NCI-H1092 treated with DMSO at 0.1 percent for 48 hours (cell line): ENCODE measurements at places on chromosomes 3 and 15.

DNA sequence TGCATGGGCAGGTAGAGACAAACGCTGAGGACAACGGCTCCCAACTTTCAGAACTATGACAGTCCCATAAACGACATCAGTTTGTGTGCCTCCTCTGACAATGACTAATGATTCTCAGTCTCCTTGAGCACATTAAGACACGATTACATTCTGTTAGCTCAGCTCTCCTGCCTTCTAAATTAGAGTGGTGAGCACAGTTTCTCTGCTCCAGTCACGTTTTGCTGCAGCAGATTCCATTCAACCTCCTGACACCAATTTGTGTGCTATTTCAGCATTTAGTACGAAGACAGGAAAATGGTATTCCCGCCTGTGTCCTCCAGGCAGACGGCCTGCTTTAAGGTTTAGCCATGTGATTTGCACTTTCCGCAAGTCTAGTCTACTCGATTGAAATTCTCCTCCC lies 458.4 kb upstream of the CFAP20DC start:
- no peak for DNase-seq

GRCh38 chr3:33424606-33425452 lies 15.4 kb downstream of the UBP1 start:
- DNase-seq: no peak

DNA sequence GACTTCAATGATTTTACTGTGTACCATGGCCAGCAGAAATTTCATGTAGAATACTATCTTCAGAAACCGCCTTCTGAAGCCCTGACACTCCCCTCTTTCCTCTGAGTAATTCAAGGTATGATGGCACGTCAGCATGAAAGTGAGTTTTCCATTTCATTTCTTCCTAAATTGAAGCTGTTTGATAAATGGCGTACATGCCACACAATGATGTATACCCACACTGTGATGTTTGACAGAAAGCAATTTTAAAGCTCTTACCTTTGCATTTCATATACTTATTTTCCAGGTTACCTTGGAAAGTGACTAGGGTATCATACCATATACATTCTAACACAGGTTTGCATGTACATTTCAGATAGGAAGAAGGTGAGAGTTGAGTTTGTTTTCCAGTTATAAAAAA lies 147.9 kb upstream of the LRRC3B start:
- no peak for DNase-seq

GRCh38 chr3:4716706-4717362 lies 223.7 kb downstream of the ITPR1 start:
- DNase-seq: no peak

- no peak for DNase-seq
Observed at GRCh38 chr3:176428552-176428951, 768.7 kb downstream of the TBL1XR1 start.

GRCh38 chr15:31241888-31242522 lies 84.6 kb upstream of the KLF13 start:
- no peak for DNase-seq

DNA sequence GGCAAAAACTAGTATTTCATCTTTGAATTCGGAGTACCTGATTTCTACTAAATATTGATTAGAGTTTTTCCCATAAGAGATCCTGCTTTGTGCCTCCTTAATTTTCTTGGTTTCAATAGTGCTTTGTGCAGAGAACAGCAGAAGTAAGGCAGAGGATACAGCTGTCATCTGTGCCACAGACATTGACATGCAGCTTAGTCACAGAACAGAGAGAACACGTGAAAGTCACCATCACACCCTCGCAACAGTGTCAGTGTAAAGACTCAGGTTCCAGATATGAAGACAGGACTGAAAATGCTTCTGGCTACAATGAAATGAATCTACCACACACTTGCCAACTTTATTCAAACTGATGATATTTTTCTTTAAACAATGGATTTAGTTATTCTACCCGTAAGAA lies 942.8 kb upstream of the CFAP20DC start:
- no peak for DNase-seq

DNA sequence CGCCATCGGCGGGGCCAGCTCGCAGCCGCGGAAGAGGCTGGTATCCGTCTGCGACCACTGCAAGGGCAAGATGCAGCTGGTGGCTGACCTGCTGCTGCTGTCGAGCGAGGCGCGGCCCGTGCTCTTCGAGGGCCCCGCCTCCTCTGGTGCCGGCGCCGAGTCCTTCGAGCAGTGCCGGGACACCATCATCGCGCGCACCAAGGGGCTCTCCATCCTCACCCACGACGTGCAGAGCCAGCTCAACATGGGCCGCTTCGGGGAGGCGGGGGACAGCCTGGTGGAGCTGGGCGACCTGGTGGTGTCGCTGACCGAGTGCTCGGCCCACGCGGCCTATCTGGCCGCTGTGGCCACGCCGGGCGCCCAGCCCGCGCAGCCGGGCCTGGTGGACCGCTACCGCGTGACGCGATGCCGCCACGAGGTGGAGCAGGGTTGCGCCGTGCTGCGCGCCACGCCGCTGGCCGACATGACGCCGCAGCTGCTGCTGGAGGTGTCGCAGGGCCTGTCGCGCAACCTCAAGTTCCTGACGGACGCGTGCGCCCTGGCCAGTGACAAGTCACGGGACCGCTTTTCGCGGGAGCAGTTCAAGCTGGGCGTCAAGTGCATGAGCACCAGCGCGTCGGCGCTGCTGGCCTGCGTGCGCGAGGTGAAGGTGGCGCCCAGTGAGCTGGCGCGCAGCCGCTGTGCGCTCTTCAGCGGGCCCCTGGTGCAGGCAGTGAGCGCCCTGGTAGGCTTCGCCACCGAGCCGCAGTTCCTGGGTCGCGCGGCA lies 1.8 kb downstream of the TLNRD1 start:
- DNase-seq: no peak

GRCh38 chr3:152860736-152861135 lies 25.8 kb downstream of the P2RY1 start:
- DNase-seq: no peak

DNA sequence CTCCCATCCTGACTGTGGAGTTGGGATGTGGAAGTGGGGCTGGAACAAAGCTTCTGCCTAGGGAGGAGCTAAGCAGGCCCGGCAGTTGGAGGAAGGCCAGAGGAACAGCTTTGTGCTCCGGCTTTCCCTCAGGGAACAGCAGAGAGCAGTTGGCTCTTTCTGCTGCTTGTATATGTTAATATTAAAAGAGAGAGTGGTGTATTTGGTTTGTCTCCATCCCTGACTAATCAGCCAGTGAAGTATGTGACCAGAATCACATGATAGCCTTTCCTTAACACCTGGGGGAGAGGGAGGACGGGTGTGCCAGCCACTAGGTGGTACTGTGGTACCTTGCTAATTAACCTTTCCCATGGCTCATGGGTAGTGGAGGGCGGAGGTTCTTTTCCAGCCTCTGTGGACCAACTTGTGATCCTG lies 10.0 kb downstream of the EIF2B5 start:
- peak; percentile 15 for DNase-seq

GRCh38 chr3:183815951-183816475 lies 9.4 kb downstream of the MAP6D1 start:
- no peak for DNase-seq

DNA sequence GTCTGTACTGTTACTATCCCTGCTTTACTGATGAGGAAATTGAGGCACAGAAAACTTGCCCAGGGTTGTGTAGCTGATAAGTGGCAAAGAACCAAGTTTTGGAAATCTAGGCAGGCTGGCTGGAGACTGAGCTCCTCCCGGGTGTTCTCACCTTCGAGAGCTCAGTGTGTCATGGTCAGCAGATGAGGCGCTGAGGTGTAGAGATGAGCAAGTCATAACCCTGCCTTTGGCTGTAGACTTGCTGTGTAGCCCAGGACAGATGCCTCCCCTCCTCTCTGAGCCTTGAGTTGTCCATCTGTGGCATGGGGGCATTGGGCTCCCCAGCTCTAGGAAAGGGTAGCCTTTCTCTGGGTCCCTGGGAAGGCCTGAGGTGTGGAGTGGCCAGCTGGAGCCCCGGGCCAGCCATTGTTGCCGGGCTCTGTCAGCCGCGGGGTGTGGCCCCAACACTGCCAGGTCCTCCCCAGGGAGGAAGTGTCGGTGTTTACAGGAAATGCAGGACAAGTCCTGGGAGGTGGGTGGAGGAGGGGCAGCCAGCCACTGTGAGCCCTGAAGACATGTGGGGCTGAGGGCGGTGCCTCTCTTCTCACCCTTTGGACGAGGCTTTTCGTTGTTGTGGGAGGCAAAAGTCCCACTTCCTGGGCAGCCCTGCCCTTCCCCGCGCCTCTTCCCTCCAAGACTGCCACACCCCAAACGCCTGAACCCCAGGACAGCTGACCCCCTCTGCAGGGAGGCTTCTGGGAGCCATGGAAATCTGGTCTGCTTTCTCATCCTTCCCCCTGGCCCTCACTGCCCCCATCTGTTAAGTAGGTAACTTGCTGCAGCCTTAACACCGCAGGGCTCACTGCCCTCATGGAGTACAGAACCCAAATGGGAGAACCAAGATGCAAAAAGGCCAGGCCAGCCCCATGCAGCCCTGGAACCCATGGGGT lies 29.1 kb downstream of the FGD5 start:
- DNase-seq: no peak

- DNase-seq: no peak
Observed at GRCh38 chr3:152760024-152760563, 74.8 kb upstream of the P2RY1 start.

DNA sequence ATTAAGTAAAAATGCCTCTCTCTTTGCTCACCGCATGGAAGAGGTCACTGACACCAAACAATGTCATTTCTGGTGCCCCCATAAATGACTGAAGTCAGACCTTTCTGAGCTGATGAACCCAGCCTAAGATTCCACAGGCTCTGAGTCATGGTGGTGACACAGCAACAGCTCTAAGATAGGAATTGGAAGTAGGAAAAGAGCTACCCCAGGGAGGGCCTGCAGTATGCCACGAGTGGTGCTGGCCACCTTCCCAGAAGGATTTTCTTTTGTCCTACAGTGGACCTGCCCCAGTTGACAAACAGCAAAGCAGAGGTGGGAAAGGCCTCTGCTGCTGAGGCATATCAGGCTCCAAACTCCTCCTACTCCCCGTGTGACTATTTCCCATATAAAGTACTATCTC lies 208.1 kb downstream of the MINAR1 start:
- no peak for DNase-seq

GRCh38 chr15:36691579-36692357 lies 112.3 kb downstream of the CDIN1 start:
- DNase-seq: no peak

DNA sequence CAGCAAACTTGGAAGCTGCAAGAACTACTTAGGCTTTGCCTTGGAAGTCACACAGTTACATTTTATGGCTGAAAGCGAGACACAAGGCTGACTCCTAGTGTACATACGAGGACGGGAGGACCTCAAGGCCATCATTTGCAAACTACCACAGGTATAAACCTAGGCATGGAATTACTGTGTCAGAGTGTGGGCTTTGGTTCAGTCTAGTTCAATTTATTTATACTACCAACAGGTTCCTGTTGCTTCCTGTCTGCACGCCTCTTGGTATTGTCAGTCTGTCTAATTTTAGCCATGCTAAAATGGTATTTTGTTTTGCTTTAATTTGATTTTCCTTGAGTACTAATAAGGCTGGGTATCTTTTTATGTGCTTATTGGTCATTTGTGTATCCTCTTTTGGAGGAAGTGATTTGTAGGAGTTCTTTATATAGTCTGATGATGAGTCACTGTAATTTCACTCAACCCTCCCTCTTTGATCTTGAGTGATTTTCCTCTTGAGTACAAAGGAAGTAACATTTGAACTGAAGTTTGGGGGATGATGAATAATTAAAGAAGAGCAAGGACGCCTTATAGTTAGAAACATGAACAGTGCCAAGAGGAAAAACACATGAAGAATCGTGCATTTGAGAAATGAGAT lies 8.2 kb downstream of the ANKRD34C start:
- no peak for DNase-seq

DNA sequence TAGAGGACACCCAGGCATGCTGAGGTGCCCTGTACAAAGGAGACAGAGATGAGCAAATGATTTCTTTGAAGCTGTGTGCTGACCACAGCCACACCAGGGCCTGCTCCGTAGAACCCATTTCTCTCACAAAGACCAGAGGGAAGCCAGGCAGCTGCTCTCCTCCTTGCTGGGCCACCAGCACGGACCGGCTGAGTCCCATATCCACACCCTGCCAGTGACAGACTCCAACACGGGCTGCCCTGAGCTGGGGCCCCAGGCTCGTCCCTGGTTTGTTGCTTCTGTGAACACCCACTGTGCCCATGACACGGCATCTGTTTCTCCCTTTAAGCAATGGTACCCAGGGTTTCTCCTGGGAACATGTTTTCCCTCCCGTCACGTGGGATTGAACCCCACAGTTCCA lies 284.5 kb downstream of the ADAMTS17 start:
- DNase-seq: no peak

GRCh38 chr3:79367066-79367465 lies 400.7 kb downstream of the ROBO1 start:
- no peak for DNase-seq

DNA sequence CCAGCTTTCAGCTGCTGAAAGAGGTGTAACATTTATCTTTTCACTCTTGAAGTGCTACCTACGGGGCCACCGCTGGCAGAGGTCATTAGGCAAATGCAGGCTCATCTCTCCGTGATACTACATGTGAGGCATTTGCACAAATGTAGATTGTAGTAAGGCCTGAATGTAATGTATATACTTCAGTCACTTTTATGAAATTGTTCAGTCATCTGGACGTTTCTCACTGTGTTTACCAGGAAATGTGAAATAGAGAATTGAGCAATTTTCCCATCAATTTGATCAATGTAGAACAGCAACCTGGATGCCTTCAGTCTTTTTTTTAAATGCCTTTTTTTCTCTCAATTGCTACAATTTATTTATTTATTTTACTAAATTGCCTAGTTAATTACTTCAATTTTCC lies 368.3 kb upstream of the AZI2 start:
- no peak for DNase-seq

DNA sequence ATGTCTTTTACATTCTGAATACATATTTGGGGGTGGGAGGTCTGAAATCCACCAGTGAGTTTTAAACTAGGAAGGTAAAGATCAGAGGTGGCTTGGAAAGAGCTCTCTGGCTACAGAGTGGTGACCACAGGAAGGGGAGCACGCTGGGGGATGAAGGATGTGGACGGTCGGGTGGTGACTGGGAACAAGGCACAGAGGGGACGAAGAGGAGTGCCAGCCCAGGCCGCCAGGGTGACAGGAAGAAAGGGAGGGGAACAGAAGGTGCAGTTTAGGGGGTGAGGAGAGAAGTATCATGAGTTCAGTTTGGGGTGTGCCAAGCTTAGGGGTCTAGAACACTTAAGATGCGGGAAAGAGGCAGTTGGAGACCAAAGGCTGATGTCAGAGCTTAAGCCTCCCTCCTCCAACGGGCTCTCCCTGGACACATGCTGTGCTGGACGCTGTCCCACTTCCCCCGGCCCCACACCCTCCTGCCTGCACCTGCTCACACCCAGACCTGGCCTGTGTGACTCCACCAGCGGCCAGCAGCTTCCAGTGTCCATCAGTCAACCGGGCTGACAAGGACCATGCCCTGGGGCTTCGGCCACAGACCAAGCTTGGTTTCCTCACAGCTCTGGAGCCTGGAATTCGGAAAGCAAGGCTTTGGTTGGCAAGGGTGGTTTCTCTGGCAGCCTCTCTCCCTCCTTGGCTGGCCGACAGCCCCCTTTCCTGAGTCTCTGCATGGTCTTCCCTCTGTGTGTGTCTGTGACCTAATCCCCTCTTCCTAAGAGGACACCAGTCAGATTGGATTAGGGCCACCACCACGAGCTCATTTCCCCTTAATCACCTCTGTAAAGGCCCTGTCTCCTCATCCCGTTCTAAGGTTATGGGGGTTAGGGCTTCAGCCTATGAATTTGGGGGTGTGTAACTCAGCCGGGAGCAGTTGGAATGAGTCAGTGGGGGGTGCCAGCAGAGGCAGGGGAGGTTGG lies 120.4 kb upstream of the IQSEC1 start:
- DNase-seq: peak; percentile 23
